ENCODE measurements at places on chromosomes 1 and 21.
A peak's percentile ranks its signal among the peaks of the same experiment; 100 is the strongest.

- DNase-seq, result peak; percentile 56
Measured at GRCh38 chr1:156383023-156383422, 14.0 kb downstream of the RHBG start.

GRCh38 chr1:48017716-48018115 lies 20.5 kb upstream of the TRABD2B start:
- peak; percentile 45 for DNase-seq

GRCh38 chr1:22074803-22075202 lies 22.3 kb downstream of the CDC42 start:
- no peak for DNase-seq

GRCh38 chr1:151816548-151817352 lies 11.5 kb upstream of the LINGO4 start:
- DNase-seq, result no peak

- DNase-seq, result no peak
Measured at GRCh38 chr1:9422911-9423505, 116.3 kb upstream of the SLC25A33 start.

GRCh38 chr1:86741947-86742572 lies 37.7 kb downstream of the SH3GLB1 start:
- no peak for DNase-seq

DNA sequence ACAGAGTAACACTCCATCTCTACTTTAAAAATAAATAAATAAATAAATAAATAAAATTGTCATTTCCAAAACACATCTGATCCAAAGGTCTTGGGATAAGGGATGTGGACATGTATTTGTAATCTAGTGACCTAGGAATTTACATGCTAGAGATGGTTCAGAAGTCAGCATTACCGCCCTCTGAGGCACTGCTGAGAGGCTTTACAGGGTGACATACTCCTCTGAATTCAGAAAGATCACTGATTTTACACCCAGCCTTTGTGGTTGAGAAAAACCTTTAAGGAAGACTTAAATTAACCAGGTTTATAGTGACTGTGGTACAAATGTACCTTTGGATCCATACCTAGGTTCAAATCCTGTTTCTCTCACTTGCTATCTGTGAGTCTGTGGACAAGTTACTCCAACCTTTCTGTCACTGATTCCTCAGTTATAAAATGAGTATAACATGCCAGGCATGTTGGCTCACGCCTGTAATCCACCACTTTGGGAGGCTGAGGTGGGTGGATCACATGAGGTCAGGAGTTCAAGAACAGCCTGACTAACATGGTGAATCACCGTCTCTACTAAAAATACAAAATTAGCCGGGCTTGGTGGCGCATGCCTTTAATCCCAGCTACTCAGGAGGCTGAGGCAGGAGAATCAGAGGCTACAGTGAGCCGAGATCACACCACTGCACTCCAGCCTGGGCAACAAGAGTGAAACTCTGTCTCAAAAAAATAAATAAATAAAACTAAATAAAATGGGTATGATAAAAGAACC lies 20.1 kb downstream of the OSBPL9 start:
- DNase-seq, result peak; percentile 75

- no peak for DNase-seq
Measured at GRCh38 chr1:200819726-200820125, 53.1 kb upstream of the GPR25 start.
